Stimulated activated CD4-positive, alpha-beta T cell treated with anti-CD3 and anti-CD28 coated beads, Interleukin-12 subunit alpha, Interleukin-12 subunit beta, amount 100 ng/mL, for 4 hours (primary cell): ENCODE measurements at places on chromosomes 5 and 9.

- no peak for DNase-seq
These were observed 427.0 kb downstream of the SEMA5A start for GRCh38 chr5:9118852-9119251.

GRCh38 chr9:119453490-119453911, 84.3 kb upstream of the BRINP1 start:
- no peak for DNase-seq

- DNase-seq = peak; percentile 47
These were observed 821 bp downstream of the CTNNA1 start for GRCh38 chr5:138753794-138754698.

GRCh38 chr5:36363101-36363500, 61.4 kb upstream of the RANBP3L start:
- DNase-seq = no peak

DNA sequence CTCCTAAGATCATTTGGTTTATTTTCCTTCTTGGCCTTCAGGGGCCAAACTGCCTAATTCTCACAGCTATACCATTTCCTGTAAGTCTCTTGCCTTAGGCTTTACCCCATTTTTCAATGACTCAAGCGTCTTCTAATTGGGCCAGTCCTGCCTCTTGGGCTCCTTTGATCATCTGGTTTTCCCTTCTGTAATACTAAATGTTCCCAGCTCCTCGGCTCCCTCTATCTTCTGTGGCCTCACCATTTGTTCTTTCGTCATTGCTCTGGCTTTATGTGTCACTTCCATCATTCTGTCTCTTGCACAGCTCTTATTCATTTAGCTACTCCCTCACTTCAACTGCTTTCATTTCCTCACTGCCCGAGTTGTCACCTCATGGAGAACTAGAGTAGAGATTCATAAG, 14.5 kb upstream of the SPINK7 start:
- no peak for DNase-seq

- DNase-seq = no peak
These were observed 8.3 kb downstream of the CDK5RAP2 start for GRCh38 chr9:120571443-120572257.

DNA sequence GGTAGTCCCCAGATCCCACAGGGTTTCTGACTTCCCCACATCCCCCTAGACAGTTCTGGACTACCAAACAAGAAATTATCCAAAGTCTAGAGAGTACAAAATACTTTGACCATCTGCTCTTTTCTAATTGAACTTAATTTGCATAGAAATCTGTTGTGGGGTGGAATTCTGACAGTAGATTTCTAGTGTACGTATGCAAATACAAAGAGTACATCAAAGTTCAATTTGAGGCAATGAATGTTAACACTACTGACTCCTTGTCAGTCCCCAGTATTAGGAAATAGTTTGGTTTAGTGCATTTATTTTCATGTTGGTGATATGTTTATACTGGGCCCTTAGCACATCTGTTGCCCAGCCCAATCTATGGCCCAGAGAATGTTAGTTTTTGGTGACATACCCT, 292.6 kb downstream of the CETN3 start:
- DNase-seq = no peak

GRCh38 chr5:171450423-171451331, 31.2 kb downstream of the FGF18 start:
- peak; percentile 12 for DNase-seq

DNA sequence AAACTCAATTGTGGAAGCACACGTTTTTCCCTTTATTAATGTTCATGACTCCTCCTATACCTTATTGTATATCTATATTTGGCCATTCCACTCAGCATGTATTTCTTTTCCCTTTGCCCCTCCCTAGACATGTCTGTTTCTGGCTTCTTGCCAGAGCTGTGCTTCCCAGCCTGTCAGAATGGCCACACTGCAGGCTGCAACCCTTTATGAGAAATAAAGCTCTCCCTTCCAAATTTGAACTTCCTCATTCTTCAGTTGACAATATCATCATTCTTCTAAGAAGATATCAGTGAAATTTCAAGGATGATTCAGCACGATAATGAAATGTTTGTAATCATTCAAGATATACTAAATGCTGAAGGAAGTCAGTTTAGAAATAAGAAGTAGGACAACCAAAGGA, 107.6 kb upstream of the PRSS3 start:
- no peak for DNase-seq

DNA sequence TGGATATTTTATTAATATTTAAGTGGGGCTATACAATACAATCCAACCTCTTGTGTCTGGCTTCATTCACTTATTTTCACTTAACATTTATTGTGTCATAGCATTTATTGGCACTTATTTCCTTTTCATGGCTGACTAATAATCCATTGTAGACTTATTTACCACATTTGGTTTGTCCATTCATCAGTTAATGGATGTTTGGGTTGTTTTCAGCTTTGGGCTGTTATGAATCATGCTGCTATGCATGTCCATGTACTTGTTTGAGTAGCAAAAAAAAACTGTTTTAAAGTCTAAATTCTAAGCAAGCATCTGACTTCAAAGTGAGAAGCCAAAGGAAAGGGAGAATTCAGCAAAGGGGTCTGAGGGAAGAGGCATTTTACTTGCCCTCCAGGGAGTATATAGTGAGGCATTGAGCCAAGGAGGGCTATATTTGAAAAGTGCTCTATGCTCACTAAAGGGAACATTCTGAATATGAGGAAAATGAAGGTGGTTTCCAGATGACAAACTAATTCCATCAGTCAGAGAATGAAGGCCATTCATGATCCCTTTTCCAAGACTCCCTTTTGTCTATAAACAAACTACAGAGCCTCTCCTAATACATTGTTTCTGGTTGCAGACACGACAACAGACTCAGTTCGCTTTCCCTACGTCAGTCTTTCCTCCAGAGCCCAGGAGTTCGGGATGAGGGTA, 532.8 kb upstream of the KLF4 start:
- DNase-seq = no peak

DNA sequence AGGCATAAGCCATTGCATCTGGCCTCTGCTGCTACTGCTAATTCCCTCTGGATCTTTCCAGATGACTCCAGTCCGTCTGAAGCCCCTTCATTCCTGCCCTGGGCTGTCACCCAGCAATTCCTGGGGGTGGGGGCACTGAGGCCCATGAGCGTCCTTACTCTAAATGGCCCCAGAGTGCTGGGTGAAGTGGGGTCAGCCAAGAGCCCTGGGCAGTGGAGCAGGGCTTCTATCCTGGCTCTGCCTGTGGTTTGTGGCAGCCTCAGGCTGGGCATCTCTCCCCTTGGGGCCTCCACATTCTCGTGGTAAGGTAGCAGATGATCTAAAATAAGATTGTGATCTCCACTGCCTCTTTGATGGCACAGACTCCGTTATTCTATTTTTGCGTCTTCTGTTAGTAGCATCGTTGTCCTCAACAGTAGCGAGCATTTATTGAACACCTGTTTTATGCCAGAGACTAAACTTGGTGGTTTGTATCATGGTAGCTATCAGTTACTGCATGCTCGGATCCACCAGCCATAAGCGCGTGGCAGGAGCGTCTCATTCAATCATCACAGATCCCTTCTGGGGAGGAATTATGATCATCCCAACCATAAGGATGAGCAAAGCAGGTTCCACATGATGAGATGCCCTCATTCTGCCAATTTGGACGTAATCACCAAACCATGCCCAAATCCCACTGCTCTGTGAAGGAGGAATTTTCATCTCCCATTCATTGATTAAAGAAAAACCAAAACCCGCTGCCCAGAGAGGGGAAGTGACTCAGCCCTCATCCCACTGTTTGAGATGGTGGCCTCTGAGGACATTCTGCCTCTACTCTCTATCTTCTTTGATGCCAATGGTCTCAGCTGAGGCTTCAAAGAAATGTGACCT, 21.9 kb upstream of the DUSP1 start:
- no peak for DNase-seq

DNA sequence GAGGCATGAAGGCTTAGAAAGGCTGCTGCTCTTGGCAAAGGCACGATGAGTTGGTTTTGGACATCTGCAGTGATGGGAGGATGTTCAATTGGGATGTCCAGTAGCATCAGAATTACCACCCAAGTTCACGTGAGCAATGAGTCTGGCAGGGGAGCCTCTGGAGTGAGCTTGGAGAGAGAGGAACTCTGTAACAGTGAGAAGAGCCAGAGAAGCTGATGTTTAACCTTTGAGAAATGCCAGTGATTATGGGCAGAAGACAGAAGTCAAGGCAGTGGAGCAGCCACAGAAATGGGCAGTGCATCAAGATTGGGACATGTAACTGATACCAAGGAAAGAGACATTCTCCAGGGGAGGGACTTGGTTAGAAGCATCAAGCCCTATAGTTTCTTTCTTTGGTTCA, 39.8 kb downstream of the SEC61B start:
- DNase-seq = no peak

DNA sequence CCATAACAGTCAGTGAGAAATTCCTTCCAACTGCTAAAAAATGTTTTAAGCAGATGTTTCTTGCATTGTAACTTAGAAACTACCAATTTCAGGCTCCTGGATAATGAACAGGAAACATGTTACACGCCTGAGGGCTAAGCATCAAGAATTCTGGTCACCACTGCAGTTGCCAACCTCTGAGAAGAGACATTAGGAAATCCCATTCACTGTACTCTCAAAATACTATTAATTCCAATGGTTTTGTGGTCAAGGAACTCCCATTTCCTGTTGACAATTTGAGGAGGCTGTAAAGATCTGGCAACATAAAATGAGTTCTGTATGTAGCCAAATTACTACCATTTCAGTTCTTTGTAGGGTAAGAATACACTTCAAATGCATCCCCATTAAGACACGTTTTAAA, 456.0 kb upstream of the MEF2C start:
- DNase-seq = no peak

DNA sequence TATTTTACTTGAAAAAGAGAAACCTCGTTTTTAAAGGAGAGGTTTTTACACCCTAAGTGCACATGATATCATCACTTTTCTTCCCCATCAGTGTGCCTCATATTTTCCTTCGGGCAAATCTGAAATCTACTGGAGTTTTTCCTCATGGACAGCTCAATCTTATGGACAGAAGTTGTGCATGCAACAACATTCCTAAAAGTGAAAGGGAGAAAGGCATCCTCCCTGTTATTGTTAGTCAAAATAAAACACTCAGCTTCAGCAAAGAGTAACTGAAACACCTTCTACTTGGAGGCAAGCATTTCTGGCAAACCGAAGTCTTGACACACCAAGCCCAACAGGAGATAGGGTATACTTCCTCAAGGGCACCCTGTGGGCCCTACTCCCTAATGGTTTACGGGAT, 217.9 kb downstream of the BNC2 start:
- no peak for DNase-seq

DNA sequence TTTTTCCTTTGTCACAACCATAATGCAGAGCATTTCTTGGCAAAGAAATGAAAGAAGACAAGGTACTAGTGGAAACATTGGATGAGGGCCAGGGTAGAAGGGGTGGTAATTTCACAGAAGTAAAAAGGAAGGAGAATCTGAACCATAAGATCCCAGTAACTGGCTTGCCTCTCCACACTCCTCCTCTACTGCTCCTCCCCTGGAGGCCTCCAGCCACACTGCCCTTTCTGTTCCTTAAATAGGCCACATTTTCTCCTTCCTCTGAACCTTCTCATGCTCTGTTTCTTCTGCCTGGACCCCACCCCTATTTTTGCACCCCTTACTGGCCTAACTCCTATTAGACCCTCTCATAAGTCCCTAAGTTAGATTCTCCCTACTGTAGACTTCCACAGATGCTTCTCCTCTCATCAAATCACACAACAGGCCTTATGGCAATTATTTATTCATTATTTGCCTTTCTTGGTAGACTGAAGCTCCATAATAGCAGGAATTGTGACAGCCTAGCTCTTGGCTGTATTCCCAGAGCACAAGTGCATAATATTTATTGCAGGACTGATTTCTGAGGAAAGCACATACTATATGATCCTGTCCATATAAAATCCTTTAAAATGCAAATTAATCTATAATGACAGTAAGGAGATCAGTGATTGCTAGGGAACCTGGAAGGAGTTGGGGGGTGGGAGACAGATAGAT, 31.3 kb upstream of the GRIA1 start:
- no peak for DNase-seq

DNA sequence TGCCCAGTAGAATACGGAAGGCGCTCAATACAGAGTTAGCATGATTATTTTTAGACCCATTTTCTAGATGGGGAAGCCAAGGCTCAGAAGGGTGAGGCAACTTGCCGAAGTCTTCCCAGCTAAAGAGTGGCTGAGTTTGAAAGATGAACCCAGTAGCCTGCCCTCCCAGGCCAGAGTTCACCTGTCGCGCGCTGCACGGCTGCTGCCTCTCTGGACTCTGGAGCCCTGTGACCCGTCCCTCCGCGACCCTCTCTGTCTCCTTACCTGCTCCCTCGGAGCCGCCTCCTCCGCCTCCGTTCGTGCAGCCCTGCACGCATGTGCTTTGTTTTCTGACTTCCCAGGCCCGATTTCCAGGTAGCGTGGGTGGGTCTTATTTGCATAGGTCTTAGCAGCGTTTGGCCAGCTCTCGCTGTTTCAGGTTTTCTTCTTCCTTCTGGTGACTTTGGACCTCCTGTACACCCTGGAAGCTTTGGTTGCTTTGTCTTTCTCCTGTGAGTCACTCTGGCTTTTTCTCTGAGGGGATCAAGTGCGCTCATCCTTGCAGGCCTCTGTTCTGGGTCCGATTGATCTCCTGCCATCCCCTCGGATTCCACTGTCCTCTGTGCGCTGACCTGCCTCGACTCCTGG, at the start of gene RNF183:
Gene RNF183, minus strand, starts transcription at position 585 of the 627 bp plus-strand sequence. CDS start 5,192 bp downstream, outside the sequence.
- no peak for DNase-seq

DNA sequence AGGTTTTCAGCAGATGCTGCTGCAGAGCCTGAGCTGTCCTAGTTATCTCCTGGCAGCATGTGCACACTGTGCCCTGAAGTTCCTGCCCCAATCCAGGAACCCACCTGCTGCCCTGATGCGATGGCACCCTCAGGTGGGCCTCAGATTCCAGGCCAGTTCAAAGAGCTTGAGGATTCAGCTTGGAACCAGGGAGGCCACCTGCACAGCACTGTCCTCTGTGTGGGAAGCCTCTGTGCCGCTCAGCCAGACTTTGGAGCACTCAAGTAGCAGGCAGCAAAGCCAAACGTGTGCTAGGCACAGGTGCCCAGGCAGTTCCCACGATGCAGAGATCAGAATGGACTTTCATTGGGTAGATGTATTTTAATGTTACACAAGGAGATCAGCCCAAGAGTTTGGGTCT, 132.8 kb upstream of the RAPGEF1 start:
- DNase-seq = no peak

GRCh38 chr9:132500193-132500592, 82.2 kb upstream of the BARHL1 start:
- no peak for DNase-seq

GRCh38 chr5:88707216-88707965, 175.6 kb downstream of the MEF2C start:
- no peak for DNase-seq

DNA sequence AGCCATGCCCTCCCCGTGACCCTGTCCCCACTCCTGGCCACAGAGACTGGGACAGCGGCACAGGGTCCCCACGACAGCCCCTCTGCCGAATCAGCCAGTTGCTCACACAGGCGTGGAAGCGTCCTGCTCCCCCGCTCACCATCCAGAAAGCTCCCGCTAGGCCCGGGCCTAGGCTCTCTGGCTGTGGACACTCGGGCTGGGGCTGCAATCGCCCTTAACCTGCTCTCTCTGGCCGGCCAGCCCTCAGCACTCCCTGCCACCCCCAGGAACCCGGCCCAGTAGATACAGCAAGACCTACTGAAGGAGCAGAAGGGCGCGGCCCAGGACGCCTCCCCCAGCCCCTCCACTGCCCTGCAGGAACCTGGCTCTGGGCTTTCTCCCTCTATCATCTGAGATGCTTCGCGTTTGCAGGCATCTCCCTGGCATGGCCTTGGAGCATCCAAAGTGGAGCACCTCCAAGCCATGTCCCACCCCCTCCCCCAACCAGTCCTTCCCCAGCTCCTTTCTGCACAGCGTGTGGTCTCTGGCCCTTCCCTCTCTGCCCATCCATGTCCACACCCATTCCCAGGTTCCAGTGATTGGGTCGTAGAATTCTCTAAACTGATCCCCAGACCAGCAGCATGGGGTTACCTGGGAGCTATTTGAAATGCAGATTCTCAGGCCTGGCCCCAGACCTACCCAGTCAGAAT, 113.7 kb upstream of the LMX1B start:
- no peak for DNase-seq
